ENCODE measurements at places on chromosomes 13 and 19. TPM values are rescaled to one million over a fixed set of nuclear protein-coding genes. Genes with fewer than 3 reads are reported as not detected.

DNA sequence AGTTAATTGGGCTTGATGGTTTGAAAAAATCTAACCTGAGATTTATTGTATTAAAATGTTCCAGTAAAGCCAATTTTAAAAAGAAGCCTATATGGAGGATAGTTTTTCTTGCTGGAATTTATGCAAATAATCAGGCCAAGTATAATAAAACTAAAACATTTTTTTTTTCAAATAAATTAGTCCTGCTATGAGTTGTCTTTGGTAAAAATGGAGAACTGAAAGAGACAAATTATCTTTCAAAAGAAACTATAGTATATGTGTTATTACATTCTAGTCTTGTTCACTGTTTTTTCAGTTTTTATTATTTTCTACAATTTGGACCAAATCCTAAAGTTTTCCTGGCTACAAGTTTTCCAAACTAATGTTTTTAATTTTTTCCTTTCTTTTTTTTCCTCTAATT, 468.9 kb downstream of the UQCRFS1 start:
- no peak for DNase-seq

Gene CYP4F3
- polyA plus RNA-seq: 2.1 TPM

- DNase-seq: no peak
Measured at GRCh38 chr19:18319591-18320135, 3.2 kb downstream of the LSM4 start.

Gene SLC15A1
- polyA plus RNA-seq: 1.2 TPM

DNA sequence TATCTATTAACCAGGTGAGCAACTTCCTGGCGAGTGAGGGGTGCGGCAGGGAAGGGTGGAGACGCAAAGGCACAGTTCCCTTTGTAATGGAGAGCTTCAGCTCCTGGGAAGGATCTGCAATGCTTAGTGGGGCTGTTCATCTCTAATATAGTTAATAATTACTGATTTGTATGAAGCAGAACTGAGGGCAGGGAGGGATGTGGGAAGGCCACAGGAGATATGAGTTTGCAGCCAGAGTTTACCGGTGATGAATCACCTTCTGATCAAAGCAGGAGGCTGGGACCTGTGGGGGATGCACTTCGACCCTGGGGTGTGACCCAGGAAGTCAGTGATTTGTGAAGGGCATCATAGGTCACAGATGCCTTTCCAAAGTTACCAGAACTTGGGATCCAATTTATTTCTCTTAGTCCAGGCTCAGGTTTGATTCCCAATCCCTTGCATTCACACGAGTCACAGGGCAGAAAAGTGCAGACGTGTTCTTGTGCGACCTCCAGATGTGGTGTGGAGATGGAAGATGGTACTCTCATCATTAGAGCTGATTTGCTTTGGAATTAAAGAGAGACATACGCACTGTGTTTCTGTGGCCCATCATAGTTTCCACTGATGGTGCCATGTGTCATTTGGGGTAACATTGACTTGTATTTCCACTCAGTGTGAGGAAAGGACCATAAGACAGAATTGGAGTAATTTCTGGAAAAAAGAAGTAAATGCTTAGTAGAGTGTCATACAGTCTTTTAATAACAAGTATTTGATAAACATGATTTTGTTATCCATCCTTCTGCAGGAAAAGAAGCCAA, 55.0 kb downstream of the LRCH1 start:
- DNase-seq: no peak

Gene FLT1
- polyA plus RNA-seq: 5.5 TPM

Gene ZNF536
- polyA plus RNA-seq: 0.11 TPM

DNA sequence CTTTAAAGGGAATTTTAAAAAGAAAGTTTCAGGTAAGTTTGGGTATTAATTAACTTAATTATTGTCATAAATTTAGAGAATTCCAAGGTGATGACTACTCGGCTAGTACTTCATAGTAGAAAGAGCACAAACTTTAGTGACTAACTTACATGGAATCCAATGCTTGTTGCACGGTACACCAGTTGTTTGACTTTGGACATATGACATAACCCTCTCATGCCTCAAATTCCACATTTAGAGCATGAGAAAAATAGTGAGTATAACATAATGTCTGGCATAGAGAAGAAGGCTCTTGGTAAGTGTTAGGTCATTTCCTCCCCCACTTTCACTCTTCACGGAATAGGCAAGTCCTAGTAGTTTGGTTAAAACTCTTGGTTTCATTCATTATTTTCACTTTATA, 1249.4 kb upstream of the SLC10A2 start:
- DNase-seq: no peak

DNA sequence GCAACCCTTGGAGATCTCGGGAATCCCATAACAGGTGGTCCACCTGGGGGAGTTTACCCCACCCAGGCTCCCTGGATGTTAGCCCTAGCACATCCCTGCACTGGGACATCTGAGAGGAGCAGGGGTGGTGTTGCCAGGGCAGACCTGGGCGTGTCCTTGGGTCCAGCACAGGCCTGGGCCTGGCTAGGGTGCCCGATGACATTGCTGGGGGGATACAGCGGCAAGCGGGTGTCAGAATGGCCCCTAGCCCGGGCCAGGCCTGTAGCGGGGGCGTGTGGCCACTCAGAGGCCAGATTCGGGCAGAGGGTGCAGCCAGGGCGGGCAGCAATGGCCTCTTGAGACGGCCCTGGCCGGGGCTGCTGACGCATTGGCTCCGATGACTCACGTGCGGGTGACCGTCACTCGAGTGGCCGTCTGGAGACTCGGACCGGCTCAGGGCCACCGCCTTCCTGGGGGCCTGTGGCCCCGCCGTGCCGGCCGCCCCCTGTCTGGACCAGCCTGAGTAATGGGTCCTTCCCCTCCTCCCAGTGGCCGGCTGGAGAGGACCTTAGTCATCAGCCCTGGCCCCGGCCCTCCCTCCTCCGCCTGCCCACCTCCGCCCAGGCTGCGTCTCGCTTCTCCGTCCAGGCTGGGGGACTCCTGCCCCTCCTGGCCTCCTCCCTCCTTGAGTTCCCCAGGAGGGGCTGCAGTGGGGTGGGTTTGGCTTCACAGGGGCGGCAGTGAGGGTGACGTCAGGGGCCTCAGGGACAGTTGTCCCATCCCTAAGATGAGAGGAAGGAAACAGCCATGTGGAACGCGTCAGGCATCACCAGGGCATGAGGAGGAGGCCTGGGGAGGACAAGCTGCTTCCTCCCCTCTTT, 23.2 kb upstream of the CRTC1 start:
- no peak for DNase-seq

Gene LILRB4
- polyA plus RNA-seq: 14.4 TPM

Gene CLEC4G
- 3.2 TPM for polyA plus RNA-seq
